NCI-H2171 (cell line): ENCODE measurements at places on chromosomes 1 and 21.

GRCh38 chr1:6603915-6604558, 1.4 kb upstream of the KLHL21 start:
- no peak for DNase-seq

DNA sequence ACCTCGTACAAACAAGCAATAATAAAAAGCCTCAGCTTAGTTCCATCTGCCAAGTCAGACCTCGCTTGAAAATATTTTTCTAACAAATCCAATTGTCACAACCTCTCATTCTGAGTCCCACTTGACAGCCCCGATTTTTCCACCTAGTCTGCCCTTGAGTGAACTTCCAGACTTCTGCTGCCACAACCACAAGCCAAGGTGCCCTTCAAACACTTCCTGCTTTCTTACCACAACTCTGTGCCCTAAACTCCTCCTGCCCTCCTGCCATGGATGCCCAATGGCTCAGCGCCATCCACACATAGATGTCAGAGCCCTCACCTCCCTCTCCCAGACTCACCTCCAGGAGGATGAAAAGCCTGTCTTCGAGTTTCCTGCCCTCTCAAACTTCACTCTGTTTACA, 3.9 kb downstream of the TMPRSS2 start:
- no peak for DNase-seq

DNA sequence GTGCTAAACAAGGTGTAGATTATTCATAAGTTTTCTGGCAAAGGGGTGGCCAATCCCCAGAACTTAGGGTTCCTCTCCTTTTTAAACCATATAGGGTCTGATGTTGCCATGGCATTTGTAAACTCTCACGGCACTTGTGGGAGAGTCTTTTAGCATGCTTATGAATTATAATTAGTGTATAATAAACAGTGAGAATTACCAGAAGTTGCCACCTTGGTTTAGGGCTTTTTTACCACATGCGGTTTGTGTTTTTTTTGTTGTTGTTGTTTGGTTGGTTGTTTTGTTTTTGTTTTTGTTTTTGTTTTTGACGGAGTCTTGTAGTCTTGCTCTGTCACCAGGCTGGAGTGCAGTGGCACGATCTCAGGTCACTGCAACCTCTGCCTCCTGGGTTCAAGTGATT, 8.9 kb upstream of the LAX1 start:
- no peak for DNase-seq

GRCh38 chr1:162192306-162192678, 122.8 kb downstream of the NOS1AP start:
- no peak for DNase-seq

GRCh38 chr1:184469396-184469795, 82.6 kb downstream of the C1orf21 start:
- no peak for DNase-seq

DNA sequence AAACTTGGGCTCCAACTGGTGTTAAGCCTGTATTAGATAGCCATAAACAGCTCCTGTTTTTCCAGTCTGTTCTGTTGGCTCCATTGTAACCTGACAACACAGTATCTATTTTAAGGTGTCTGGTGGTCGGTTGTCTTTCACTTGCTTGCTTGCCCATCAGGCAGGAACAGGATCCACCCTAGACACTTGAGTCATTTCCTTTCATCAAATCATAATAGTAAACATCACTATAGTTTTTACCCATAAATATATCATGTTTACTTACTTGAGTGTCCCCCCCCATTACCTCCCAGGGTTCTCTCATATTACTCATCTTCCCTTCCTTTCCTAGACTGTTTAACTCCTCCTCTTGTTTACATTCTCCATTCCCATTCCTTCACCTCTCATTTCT, 2.9 kb downstream of the DDI2 start:
- DNase-seq = no peak

DNA sequence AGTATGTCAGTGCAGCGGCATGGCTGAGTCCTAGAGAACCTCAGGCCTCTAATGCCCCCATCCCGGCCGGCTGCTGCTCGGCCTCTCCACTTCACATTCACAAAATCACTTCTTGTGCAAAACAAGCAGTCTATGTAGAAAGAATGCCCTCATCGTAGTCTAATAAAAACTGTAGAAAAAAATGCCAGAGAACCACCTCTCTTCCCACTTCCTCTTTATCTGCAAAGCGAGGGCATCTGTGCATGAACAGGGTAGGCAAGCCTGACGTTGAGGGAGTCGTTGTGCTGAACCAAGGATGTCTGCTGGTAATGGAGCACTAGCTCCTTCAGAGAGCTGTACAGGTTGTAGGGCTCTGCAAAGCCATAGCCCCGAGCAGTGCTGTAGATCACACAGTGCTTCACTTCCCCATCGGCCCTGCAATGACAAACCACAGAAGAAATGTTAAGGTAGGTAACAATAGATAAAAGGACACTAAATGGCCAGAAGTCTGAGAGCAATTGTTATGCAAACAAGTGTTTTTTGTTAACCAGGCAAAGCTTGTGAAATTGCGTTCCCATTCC, 88.9 kb downstream of the PIK3R3 start:
- no peak for DNase-seq

GRCh38 chr1:158716335-158716734, 4.2 kb downstream of the OR6K3 start:
- no peak for DNase-seq

- no peak for DNase-seq
Observed at GRCh38 chr1:237205400-237206064, 163.5 kb downstream of the RYR2 start.

DNA sequence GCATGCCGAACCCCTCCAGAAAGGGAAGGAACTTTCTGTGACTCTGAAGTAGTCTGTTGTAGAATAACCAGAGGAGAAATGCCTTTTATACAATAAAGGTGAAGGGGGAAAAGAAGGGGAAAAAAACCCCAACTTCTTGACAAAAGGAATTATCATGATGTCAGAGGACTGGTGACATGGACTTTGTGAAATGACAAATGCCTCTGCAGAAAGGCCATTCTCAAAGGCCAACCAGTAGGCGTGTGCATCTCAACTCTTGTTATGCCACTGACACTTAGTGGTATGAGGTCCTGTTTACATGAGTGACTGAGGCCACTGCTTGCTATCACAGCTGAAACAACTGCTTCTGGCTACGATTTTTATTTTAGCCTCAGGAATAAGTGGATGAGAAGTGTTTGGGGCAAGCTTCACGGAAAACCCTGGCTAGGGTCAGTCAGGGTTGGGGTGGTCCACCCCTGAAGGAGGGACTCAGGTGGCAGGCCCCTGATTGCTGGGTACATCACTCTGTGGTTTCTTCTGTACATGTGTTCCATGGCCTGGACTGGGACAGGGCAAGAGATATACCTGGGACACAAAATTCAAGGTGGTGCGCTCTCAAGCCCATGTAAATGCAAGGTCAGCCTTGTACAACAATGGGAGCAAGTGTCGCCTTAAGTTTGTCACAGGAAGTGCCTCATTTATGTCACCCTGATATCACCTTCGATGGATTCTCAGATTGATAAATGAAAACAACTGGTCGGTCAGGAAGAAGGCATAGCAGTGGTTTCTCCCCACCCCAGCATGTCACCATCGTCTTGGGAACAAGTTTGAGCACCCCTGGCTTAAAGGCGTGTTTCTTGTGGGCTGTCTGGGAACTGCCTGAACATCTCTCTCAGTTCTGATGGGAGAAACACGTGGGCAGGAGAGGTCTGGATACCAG, 12.4 kb downstream of the RUNX1 start:
- DNase-seq = no peak

DNA sequence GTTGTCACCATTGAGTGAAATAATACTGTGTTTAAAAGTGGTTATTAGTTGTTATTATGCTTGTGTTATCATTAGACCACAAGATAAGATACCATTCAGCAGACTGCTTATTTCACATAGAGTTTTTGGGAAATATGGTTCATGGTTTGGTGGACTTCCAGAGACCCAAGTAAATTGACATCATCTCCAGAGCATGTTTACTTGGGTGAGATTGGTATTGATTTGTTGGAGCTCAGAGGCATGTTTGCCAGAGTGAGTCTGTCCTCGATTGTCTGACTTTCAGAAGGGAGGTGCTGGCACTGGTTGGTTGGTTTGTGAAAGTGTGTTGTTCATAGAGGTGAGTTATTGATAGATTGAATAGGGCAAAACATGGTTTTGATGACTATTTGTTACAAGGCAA, 291.4 kb downstream of the TGFB2 start:
- no peak for DNase-seq

GRCh38 chr1:162471290-162471853, 26.2 kb upstream of the UHMK1 start:
- no peak for DNase-seq

DNA sequence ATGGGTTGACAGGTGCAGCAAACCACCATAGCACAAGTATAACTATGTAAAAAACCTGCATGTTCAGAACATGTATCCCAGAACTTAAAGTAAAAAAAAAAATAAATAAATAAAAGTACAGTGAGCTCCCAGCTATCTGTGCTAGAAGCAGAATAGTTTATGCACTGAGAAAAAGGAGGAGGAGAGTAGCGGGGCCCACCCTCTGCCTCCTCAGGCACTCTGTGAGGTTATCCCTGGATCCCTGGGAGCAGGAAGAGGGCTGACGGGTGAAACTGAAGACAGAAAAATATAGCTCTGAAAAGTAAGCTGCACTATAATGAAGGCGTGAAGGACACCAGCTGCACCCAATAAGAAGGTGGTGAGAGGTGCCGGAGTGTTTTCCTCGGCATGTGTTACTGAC, 117.2 kb downstream of the SIPA1L2 start:
- DNase-seq = no peak

GRCh38 chr21:15051644-15052458, 12.9 kb downstream of the NRIP1 start:
- no peak for DNase-seq

- no peak for DNase-seq
Observed at GRCh38 chr1:18859560-18859959, at the start of gene TAS1R2. Gene TAS1R2, minus strand, starts transcription at chr1:18859660. Its CDS starts 0 bp downstream, at chr1:18859660.

- no peak for DNase-seq
Observed at GRCh38 chr1:227305894-227306626, 12.2 kb downstream of the CDC42BPA start.

- DNase-seq = no peak
Observed at GRCh38 chr1:43077273-43077672, 94.8 kb downstream of the EBNA1BP2 start.

DNA sequence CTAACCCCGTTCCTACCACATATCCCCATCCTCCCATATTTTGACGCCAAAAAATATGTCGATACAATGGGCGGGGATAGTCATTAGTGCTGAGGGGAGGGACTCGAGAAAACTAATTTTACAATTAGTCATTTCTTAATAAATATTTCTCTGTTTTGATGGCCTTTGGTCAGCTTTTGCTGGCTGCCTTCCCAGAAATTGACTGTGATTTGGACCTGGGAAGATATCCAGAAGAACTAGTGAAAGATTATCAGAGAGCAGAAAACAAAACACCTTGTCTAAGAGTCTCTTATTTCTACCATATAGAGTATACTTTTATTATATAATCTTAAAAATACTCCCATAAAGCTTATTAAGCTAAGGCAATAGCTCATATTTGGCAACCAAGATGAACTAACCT, 247.6 kb downstream of the MRPL39 start:
- DNase-seq = no peak

GRCh38 chr21:41956926-41957729, 3.3 kb upstream of the C2CD2 start:
- no peak for DNase-seq

DNA sequence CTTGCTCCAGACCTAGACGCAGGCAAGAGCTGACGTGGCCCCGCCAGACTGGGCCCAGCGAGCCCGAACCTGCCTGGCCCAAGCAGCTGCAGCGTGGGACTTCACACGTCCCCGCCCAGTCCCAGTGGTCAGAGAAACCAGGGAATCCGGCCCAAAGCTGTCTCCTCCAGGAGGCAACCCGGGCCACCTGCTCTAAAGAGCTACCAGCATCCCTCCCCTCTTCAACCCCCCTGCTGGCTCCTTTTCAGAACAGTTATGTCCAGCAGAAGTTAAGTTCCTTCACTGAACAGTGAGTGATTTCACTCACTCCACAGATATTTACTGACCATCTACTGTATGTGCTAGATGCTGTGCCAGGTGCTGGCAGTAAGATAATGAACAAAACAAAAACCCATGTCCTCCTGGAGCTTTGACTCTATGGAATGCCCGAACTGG, 2.1 kb upstream of the EFNA1 start:
- no peak for DNase-seq

- DNase-seq = no peak
Observed at GRCh38 chr1:113021430-113022085, 51.4 kb upstream of the LRIG2 start.

DNA sequence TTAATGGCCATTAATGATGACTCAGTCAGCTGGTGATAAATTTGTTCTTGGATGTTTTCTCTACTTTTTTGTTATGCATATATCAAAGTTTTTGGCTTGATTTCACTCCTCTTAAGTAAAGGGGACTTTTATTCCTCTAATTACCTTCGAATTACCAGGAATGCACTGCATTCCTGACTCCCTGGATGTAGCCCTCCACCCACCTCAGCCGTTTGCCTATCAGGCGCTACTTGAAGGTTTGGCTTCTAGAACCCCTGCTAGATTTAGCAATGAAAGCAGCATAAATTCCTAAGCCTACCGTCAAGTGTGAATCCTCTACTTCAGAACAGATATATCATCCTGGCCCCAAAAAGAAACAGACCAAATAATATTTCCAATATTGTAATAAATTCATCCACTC, 387.8 kb upstream of the ADGRL2 start:
- no peak for DNase-seq

DNA sequence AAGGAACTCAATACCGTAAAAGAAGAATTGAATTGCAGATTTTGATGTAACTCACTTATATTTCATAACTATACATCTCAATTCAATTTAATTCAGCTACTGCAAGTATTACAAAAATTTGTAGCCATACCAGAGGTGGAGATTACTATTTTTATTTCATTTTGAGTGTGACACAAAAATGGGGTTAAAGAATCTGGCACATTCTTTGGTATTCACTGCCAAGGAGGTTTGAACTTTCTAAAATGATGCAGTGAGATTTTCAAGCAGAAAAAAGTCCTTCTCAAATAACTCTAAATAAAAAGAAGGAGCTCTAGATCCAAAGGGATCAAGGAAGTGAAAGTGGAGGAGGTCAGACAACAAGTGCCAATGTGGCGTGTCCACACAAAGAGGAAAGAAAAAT, 569.0 kb downstream of the DPYD start:
- no peak for DNase-seq

DNA sequence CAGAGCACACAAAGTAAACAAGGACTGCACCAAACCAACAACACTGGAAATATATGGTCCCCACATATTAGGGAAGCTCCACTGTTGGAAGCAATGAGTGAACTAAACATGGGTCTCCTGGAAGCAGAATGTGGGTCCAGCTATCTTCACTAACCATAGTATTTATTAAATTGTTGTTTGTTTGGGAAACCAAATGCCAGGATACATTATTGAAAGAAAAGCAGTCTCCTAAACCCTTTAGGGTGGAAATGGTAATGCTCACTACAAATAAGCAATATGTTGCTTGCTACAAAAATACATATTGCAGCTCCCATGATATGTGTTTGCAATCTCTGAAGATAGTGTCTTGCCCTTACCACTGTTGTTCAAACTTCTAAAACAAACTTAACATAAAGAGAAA, 2.2 kb downstream of the NEGR1 start:
- DNase-seq = no peak
